Left lobe of liver (tissue), 2 donors: ENCODE measurements at places on chromosomes 13 and 19.

DNA sequence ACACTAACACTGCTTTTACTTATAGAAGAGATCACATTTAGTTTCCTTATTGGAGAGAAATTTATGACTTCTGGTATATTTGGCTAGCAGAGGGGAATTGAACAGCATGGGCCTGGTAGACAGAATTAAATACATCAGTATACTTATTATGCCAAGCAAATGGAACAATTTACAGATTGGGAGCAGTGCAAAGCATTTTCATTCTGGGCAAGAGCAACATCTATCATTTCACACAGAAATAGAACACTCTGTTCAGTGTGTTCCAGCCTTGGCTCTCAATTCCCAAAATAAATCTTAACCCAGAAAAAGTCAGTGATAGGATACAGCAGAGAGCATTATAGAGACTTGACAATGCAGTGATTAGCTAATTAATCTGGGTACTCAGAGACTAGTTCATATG, 604.0 kb upstream of the SLITRK6 start:
- DNase-seq: no peak

- DNase-seq: no peak
Observed at GRCh38 chr13:78238911-78239310, 320.3 kb upstream of the EDNRB start.

DNA sequence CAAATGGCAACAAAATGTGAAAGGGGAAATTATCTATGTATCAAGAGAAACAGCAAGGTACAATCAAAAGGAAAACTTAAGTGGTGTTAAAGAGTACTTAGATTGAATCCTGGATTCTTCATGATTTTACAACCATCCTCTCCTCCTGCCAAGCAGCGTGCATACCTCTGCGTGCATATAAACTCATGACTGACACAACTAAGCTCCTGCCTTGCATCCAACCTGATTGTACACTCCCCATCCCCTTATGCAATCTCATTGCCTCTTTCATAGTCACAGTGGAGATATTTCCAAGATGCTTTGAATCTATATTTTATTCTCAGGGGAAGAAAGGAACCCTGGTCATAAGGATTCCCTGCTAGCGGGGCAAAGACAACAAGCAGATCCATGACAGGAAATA, 499.9 kb downstream of the KCTD12 start:
- no peak for DNase-seq

DNA sequence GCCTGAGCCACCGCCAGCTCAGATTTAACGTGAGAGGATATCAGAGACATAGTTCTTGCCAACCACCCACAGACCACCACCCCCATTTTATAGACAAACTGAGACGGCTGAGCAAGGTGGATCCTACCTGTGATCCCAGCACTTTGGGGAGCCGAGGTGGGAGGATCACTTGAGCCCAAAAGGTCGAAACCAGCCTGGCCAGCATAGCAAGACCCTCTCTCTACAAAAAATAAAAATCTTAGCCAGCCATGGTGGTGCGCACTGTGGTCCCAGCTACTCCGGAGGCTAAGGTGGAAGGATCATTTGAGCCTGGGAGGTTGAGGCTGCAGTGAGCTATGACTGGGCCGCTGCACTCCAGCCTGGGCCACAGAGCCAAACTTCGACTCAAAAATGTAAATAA, 30.6 kb upstream of the NDUFS7 start:
- DNase-seq: no peak

DNA sequence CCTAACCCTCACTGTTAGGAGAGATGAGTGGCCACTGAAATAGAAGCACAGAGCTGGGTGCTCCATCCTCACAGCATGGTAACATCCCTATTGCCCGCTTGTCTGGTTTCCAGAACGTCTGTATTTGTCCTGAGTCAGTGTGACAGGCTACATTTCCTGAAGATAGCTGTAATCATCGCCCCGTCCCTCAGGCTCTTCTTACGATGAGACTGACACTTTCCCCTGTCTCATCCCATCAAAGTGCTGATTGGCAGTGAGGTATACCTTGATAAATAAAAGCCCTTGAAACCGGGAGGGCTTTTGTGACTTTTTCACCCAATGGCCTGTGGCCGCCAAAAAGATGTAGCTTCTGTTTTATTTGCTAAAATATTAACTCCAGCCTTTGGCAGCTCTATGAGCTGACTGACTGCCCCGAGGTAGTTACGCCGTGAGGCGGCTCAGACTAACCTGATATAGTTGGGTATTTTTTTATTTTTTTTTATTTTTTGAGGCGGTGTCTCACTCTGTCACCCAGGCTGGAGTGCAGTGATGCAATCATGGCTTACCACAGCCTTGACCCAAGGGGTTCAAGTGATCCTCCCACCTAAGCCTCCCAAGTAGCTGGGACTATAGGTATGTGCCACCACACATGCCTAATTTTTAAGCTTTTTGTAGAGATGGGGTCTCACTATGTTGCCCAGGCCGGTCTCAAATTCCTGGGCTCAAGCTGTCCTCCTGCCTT, 5.7 kb upstream of the LRRC4B start:
- DNase-seq: no peak

- DNase-seq: no peak
Observed at GRCh38 chr19:35898499-35898809, 1.9 kb downstream of the NFKBID start.

DNA sequence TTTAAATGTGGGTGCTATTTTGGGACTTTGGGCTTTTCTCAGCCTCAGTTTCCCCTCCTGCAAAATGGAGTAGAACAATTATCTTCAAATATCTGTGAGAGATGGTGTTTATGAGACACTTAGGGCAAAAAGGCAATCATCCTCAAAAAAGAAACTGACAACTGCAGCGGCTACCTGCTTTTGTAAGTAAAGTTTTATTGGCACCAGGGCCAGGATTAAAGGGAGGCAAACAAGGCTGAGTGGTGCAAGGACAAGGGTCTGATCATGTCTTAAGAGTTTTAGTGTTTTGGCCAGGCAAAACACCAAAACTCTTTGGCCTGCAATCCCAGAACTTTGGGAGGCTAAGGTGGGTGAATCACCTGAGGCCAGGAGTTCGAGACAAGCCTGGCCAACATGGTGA, 1.3 kb upstream of the MAST3 start:
- no peak for DNase-seq

DNA sequence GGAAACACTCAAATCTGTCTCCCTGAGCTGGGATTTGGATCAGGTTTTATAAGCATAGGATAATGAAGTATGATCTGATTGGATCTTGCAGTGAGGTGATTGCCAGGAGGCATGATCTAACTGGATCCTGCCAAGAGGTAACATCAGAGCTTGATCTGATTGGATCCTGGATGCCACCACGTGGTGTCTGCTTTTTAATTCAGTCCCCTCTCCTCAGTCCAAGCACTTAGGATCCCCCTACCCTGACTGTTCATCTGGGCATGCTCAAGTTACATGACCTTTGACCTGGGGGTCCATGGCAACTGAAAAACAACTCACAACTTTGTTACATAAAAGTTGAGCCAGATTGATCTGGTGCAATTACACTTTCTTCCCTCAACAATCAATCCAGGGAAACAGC, 47.5 kb upstream of the LSM14A start:
- DNase-seq: no peak

GRCh38 chr13:91563799-91564198, 165.4 kb downstream of the GPC5 start:
- DNase-seq: no peak

- DNase-seq: no peak
Observed at GRCh38 chr13:73913751-73914518, 220.3 kb downstream of the KLF12 start.

DNA sequence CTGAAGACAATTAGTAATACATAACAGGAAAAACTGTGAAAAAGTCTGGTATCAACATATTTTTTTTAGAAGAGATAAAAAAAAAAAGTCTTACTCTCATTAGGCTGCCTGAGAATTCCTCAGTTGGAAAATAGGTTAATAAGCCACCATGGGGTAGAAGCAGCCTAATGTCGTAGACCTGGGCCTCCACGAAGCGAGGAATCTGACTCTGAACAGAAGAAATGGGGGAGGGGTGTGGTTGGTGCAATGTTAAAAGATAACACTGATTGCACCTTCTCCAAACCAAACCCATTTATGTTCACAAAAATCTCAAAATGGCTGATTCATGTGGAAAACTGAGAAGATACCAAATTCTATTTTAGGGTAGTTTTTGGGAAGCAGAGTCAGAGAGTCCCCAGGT, 62.4 kb downstream of the MPHOSPH8 start:
- no peak for DNase-seq

DNA sequence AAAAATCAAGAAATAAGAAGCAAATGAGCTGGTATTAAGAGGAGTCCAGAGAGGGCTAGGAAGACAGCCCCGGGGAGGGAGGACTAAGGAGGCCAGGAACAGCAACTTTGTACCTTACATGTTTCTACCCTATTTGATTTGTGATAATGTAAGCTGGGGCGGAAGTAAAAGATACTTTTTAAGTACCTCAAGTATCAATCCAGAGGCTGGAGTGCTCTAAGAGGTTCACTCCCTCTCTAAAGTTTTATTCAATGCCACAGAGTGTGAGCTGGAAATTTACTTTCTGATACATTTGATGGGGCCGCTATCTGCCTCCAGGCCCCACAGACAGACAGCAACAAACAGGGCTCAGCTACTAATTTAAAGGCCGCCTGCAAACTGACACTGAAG, 11.4 kb downstream of the MLLT1 start:
- DNase-seq: no peak

- DNase-seq: no peak
Observed at GRCh38 chr19:52943134-52943883, 19.4 kb downstream of the ZNF816 start.

- DNase-seq: no peak
Observed at GRCh38 chr13:92966341-92966740, 260.3 kb upstream of the GPC6 start.

- DNase-seq: no peak
Observed at GRCh38 chr13:112903606-112904195, 65.3 kb upstream of the MCF2L start.

- no peak for DNase-seq
Observed at GRCh38 chr13:26494571-26495195, 62.8 kb upstream of the WASF3 start.

DNA sequence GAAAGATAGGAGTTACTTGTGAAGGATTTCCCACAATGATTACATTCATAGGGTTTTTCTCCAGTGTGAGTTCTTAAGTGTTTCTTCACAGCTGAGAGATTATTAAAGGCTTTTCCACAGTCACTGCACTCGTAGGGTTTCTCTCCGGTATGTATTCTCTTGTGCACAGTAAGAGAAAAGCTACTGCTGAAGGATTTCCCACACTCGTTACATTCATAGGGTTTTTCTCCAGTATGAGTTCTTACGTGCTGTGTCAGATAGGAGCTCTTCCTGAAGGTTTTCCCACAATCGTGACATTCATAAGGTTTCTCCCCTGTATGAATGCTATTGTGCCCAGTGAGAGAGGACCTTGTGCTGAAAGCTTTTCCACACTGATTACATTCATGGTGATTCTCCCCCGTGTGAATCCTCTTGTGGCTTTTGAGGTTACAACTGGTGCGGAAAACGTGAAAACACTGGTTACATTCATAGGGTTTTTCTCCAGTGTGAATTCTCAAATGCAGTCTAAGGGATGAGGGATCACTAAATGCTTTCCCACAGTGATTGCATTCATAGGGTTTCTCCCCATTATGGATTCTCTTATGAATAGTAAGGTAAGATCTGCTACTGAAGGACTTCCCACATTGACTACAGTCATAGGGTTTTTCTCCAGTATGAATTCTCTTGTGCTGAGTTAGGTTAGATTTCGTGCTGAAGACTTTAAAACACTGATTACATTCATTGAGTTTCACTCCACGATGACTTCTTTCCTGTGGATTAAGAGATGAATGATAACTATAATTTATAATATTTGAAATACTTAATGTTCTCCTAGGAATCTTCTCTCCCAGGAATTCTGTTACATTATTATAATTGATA, 20.6 kb downstream of the ZNF558 start:
- DNase-seq: no peak

- DNase-seq: no peak
Observed at GRCh38 chr13:107458269-107458668, 757.1 kb downstream of the LIG4 start.

DNA sequence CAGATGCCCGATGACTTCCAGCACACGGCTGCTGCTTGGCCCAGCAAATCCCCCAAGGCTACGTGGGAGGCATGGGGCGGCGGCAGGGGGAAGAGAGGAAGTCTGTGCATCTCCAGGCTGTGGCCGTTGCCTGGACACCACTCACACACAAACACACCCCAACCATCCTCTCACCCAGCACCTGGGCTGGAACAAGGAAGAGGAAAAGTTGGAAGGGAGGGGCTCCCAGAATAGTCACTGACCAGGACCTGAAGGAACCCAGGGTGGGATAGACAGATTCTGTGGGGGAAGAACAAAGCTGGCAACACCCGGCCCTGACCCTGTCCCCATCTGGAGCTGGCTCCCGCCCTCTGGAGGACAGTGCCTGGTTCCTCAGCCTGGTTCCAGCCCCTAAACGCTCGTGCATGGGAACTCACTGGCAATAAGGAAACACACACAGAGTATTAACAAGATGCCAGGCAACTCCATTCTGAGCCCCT, 11.2 kb downstream of the PPP6R1 start:
- no peak for DNase-seq

DNA sequence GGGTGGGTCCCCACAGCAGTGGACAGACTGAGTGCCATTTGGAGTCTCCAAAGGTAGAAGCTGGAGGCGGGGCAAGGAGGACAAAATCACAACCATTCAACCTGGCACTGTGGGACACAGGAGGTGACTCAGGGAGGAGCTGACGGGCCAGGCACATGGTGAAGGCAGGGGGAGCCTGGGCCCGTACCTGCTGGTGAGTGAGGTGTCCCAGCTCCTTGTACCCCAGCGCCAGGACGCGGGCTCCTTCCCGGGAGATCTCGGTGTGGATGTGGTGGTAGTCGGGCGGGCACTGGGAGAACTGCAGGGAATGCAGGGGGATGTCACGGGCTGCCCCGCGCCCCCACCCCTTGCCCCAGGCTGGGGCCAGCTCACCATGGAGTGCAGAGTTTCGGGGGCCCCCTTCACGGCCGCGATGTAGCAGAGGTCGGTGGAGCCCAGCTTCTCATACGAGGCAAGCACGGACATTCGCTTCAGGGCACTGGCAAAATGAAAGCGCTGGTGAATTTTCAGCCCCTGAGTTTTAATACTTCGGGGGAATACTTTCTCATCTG, 9.8 kb downstream of the ATP13A1 start:
- DNase-seq: no peak

DNA sequence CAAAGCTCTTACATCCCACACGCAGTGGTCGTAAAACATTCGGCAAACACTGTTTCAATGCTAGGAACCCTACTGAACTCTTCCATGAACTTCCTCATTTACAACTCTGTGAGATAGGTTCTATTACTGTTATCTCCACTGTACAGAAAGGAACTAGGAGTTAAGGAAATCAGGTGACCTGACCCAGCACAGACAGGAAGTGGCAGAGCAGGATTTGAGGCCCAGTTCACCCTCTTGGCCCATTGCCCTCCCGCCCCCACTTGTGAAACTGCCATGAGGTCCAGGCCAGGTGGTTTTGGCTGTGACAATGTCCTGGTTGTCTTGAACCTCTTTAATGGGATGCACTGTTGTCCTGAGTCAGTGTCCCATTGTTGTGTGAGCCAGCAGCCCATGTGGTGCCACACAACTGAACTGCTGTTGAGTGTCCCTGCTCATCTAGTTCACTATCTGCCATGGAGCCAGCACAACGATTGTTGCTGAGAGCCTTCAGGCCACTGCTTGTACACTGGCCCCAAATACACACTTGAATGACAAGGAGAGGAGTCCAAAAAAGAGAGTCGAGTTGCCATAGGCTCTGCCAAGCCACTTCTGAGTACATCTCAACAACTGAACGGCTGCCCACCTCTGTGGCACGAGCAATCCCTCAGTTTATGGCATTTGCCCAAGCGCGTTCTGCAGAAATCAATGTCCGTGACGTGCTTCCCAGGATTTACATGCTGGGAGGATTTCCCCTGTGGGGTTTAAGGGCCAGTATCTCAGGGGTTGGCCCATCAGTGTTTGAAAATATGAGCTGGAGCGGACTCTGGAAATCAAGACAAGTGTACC, 484.6 kb downstream of the TSHZ3 start:
- DNase-seq: no peak
